NCI-H1694 (cell line): ENCODE measurements at places on chromosomes 11 and 22.
A peak's percentile ranks its signal among the peaks of the same experiment; 100 is the strongest.

GRCh38 chr11:56716379-56716854 lies 17.5 kb downstream of the OR9G1 start:
- no peak for DNase-seq

DNA sequence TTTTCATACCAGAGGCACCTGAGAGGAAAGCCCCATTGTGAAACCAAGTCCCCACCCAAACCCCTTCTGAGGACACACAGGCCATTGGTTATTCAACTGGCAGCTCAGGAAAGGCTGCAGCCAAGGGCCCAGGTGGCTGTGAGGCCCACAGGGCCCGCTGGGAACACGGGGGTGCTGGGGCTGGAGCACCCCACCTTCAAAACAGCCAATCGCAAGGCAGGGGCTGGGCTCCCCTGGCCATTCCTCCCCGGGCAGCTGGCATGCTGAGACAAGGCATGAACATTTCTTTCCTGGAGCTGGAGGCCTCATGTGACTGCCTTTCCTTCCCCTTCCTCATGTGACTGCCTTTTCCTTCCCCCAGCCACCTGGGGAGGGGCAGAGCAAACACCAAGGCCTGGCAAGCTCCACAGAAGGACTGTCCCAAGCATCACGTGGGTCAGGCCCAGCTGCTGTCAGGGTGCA lies 76.9 kb downstream of the PIWIL3 start:
- no peak for DNase-seq

DNA sequence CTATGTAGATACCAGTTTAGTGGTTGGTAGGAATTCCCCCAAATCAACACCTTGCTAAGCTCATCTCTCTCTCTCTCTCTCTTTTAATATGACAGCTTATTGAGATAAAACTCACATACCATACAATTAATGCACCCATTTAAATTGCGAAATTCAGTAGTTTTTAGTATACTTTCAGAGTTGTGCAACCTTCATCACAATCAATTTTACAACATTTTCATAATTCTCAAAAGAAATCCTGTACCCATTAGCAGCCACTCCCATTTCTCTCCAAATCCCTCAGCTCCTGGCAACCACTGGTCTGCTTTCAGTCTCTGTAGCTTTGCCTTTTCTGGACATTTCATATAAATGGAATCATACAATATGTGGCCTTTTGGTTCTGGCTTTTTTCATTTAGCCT lies 13.3 kb downstream of the NNMT start:
- no peak for DNase-seq

DNA sequence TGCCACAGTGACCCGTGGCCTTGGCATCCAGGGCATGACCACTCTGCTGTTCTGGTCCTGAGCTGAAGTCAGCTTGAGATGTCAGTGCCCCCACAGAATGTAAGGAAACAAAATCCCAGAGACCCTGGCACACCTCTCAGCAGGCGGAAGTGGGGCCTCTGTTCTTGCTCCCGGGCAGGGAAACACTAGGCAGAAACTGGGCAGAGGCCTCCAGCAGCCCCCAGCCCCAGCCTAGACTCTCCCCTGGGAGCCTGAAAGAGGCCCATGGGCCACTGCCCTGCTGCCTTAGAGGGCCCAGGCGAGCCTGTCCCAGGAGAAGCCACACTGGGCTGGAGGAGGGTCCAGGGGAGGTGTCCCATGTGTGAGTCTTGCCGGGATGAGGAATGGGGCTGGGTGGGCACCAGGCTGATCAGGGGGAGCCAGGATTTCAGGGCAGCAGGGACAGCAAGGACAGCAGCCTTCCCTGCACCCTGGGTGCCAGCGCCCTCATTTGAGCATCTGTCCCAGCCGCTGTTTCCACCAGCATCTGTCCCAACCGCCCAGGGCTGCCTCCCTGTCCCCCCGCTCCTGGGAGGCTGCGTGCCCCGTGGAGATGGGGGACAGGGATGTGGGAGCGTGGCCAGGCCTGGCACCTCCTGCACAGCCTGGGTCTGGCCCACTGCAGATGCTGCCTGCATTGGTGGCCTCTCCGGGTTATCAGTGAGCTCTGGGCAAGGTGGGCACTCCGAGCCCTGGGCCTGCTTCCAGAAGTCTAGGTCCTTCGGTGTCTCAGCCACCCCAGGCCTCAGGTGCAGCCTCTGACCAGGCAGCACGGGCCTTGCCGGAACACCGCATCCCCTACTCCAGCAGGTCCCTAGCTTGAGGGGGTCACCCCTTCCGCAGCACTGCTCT lies 1072.4 kb downstream of the BRD1 start:
- DNase-seq, result no peak

- DNase-seq, result no peak
Measured at GRCh38 chr11:131108760-131109159, 192.5 kb upstream of the SNX19 start.

DNA sequence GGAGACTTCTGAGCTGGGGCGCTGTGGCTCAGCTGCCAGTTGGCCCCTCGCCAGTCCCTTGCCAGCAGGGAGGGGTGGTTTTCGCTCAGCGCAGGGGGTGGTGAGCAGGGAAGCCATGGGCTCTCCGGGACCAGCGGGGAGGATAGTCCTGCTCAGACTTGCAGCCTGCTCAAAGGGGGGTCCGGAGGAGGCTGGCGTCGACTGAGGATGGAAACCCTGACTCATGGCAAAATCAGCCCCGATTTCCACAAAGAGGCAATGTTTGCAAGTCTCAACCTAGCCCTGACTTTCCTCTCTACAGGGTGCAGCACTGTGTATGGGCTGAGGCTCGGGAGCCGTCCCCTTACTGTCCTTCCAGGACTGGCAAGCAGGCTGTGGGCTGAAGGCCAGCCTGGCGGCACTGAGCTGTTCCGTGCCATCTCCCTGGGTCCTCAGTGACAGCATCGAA lies 35.1 kb downstream of the FBLN1 start:
- peak; percentile 78 for DNase-seq

DNA sequence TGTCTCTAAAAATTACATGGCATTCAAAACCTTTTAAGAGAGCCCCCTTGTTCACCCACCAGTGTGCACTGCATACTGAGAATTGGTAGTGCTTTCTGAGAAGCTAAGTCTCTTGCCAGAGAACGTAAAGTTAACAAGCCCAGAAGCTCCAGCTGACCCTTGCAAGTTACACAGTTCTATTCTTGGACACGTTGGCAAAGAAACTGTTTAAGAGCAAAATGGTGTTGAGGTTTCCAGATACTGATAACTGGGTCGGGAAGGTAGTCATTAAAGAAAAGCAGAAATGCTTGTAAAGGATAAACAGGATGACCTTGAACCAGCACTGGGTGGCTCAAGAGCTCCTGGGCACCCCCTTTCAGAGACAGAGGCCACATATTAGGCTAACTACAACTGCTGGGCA lies 284.8 kb downstream of the CADM1 start:
- DNase-seq, result no peak

DNA sequence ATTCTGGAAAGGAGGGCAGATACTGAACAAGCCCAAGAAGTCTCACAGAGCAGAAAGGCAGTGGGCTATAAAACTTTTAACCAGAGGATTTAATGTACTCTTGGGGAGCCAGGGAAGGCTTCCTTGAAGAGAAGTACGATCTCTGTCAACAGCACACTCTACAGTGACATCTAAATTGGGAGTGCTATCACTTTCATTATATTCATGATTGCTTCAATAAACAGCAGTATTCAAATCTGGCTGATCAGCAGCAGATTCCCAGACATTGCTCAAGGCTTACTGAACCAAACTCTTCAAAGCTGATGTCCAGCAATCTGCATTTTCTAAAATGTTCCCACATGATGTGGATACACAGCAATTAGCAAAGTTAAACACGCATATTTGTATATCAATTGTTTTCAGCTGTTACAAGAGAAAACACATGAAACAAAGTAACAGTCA lies 44.2 kb downstream of the SYTL2 start:
- DNase-seq, result no peak

DNA sequence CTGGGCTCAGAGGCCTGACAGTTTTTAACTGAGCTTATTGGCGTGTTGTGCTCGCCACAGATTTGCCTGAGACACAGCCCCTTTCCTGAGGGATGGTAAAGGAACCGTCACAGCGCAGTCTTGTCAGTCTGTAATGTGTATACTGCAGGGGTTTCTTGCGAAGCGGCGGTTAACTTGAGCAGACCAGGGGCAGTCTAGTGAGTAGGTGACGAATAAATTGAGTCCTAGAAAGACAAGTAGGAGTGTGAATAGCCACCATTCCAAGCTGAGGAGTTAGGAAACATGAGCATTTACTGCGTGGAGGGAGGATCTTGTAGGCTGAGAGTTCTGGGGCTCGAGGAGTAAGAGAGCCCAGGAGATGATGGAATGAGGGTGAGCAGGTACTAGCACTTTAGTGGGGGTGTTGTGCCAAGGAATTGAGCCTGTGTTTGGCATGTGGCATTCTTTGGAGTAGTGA lies 1.4 kb downstream of the MED15 start:
- no peak for DNase-seq

DNA sequence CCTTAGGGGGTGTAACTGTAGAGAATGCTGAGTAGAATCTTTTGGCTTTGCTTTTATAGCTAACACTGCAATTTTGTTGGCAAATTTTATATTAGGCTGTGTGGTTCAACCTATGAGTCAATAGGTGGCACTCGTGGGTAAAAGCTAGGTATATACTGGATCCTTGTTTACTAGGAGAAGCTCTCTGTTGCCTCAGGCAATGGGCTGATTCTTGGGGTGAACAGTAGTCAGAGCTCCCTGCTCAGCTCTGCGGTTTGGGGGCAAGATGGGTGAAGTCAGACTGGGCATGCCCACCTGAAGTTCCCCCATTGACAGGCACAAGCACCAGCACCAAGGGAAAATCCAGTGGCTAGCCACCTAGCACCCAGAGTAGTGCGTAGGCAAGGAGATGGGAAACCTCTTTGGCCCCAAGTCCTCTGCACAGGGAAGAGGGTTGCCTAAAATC lies 238.7 kb downstream of the FAM181B start:
- DNase-seq, result peak; percentile 32

DNA sequence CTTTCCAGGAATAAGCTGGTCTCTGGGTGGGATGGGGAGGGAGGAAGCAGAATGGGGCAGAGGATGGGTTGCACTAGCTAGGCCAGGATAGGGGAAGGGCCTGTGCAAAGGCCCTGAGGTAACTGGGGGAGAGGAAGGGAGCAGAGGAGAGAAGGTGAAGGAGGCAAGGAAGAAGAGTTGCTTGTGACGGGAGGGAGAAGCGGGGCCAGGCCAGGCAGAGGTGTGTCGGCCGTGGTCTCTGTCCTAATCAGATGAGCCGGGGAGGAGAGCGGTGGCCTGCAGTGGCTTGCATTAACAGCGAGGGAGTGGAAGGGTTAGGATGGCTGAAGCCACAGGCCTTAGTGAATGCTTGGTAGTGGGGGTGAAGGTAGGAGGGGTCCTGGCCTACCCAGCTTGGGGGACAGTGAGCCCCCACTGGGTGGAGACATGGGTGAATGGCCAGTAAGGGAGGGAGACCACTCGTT lies 6.0 kb upstream of the DERL3 start:
- DNase-seq, result no peak

- no peak for DNase-seq
Measured at GRCh38 chr11:76566811-76567210, 103.7 kb downstream of the LRRC32 start.

DNA sequence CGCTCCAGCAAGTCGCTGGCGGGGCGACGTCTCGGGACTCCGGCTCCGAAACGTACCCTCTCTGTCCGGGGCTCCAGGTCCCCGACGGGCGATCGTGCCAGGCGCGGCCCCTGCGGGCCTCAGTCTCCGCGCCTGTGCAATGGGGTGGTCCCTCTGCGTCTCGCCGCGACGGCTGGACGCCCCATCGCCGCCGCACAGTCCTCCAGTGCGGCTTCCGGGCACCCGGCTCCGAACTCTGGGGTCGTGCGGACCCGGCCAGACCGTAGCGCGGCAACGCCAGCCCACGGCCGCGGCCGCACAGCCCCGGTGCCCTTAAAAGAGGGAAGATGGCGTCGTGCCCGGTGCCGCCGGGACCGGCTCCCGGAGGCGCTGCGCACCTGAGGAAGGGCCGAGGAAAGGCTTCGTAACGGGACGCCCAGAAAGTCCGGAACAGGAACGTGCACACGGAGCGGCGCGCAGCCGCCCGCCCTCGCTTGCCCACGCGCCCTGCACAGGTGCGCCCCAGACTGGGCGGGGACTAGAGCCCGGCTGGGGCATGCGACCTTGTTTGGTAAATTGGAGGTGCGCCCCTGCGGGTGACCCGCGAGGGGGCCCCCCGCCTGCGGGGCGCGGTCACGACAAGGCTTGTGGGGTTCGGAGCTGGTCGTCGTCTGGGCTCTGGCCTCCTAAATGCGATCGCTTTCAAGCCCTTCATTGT lies 525 bp downstream of the BIK start:
- no peak for DNase-seq

- DNase-seq, result no peak
Measured at GRCh38 chr11:18778468-18778867, 13.1 kb downstream of the PTPN5 start.

DNA sequence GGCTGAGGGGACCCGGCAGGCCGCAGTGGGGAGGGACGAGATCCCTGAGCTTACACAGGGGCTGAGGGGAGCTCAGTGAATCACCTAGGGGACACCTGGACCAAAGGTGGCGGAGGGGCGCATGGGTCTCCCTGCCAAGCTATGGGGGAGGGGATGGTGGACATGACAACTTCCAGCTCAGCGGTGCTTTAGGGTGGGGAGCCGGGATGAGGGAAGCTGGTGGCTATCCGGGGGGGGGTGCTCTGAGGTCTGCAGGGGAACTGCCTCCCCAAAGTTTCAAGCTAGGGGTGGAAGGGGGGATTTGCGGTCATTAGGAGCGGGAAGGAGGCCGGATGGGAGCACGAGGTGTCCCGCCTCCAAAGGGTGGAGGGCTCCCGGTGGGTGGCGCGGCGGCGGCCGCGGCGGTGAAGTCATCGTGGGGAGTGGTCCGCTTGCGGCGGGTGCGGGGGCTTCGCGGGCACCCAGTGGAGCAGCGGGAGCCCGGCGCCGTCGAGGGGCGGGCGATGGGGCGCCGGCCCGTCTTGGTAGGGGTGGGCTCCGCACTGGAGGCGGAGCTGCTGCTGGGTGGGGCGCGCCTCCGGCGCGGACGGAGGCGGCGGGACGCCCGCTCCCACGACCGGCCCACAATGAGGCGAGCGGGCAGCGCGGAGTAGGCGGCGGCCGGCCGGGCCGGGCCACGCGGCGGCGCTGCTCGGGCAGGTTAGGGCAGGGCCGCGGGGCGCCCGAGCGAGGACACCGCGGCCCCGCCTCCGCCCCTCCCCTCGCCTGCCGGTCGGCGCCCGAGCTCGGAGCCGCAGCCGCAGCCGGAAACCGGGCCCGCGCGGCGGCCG lies at the start of gene MICALL1:
TSS of gene MICALL1 (plus strand) at position 764 of the 830 bp plus-strand sequence. CDS start 126 bp downstream, outside the sequence.
- no peak for DNase-seq

DNA sequence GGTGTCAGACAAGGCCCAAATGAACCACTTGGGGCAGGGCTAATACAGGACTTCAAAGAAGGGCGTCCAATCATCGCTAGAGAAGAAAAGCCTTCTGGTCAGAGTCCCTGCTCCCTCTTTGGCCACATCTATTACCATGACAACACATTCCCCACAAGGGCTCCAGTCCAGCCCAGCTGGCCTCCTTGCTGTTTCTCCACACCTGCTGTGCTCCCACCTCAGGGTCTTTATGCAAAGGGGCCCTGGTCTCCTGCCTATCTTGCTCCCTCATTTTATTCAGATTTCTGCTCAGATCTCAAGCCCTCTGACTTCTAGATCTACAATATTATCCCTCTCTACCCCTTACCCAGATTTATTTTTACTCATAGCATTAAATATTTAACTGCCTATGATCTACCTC lies 58.0 kb upstream of the KIRREL3 start:
- no peak for DNase-seq
